Stimulated activated CD8-positive, alpha-beta memory T cell treated with anti-CD3 and anti-CD28 coated beads, Interleukin-4, amount 100 ng/mL, for 1 hour (primary cell): ENCODE measurements at places on chromosomes 3 and 15.
A peak's percentile ranks its signal among the peaks of the same experiment; 100 is the strongest.

GRCh38 chr3:24182756-24183155 is 237.7 kb downstream of the NR1D2 start:
- no peak for DNase-seq

GRCh38 chr3:81308306-81308705 is 453.1 kb downstream of the GBE1 start:
- DNase-seq = no peak

- no peak for DNase-seq
Measured at GRCh38 chr15:28219116-28219515, 102.9 kb downstream of the HERC2 start.

DNA sequence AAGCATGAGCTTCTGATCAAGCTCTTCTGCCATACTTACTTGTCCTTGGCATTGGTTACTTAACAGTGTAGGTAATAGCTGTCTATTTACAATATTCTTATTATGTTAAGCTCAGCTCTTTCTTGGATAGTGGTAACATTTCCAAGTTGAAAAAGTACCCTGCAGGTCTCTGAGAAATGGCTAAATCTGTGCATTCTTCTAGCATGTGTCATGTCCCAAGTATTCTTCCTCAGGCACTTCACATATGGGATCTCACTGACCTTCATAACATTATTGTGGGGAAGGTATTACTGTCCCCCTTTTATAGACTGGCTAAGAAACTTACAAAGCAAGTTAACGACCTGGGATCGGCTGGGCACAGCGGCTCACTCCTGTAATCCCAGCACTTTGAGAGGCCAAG is 236.1 kb downstream of the RORA start:
- no peak for DNase-seq

DNA sequence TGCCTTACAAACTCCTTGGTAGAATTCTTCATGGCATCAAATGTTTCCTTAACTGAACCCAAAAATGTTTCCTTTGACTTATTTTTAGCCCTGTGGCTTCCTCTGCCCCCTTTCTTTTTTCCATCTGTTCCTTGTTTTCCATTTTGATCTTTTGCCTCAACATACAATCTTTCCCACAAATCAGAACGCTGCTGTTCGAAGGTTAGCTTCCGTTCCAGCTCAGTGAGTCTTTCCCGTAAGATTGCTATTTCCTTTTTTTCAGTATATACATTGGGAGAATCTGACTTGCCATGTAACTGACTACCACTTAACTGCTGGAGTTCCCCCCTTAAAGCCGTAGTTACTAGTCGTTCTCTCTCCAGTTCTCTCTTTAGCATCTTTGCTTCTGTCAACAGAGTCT is 41.2 kb downstream of the PIGB start:
- no peak for DNase-seq

DNA sequence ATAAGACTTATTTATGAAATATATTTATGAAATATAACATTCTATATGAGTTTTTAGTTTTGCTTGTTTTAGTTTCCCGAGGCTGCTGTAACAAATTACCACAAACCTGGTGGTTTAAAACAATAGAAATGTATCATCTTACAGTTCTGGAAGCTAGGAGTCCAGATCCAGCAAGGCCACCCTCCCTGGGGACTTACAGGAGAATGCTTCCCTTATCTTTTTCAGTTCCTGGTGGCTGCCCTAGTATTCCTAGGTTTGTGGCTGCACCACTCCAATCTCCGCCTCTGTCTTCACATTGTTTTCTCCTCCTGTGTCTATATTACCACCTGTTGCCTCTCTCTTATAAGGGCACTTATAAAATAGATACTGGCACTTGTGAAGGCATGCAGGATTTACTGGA is 877.8 kb downstream of the TUSC7 start:
- no peak for DNase-seq

- no peak for DNase-seq
Measured at GRCh38 chr15:59177317-59177660, 29.4 kb upstream of the LDHAL6B start.

GRCh38 chr3:115436767-115437301 is 186.5 kb upstream of the GAP43 start:
- no peak for DNase-seq

- no peak for DNase-seq
Measured at GRCh38 chr3:94259291-94259690, 196.4 kb downstream of the NSUN3 start.

DNA sequence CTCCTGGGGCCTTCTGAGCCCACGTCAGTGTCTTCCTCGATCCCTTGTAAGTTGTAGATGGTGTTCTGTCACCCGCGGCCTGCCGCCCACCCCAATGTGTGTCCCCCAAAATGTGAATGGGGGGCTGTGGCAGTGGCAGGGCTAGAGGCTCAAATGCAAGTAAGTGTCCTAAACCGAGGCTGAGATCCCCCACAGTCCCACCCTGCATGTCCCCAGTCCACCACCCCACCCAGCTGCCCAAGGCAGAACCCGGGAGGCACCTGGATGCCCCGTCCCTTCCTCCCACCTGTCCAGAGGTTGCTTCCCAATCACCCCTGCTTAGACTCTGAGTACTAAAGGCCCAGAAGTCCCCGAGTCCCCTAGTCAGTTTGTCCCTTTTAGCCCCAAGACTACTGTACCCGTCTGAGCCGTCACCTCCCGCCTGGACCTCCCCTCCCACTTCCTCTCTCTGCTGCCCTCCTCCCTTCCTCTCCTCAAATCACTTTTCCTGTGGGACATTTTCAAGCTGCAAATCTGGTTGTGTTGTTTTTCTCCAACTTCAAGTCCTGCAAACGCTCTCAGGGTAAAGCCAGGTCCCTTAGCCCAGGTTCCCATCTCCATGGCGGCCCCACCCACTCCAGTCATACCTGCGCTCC is 11.8 kb upstream of the PLXND1 start:
- DNase-seq = no peak

DNA sequence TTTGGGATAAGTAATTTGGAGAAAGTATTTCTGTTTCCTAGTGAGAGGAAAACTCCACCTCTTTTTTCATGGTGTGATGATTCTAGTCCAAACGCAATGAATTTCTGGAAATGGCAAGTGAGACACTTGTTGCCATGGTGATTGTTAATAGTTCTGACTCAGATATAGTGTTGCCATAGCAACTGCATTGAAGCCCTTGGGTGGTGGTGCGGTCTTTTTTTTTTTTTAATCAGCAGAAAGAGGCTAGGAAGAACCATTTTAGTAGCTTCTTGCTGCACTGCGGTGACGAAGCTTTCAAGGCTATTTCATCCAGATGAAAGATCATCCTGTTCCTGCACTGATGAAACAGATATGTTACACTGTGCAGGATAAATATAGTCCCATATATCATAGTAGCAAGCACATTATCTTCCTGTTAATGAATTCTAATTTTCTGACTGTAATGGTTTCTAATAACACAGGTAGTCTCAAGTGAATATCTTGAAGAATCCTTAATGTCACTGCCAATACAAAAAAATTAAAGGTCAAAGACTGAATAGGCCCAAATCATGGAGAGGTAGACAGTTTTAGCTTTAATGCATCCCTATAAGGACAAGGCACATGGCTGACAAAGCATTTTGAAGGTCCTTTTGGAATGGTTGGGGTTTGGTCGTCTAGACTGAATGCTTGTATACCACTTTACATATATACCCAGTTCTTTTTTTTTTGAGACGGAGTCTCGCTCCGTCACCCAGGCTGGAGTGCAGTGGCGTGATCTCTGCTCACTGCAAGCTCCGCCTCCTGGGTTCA is 125.1 kb upstream of the ZBTB20 start:
- no peak for DNase-seq

DNA sequence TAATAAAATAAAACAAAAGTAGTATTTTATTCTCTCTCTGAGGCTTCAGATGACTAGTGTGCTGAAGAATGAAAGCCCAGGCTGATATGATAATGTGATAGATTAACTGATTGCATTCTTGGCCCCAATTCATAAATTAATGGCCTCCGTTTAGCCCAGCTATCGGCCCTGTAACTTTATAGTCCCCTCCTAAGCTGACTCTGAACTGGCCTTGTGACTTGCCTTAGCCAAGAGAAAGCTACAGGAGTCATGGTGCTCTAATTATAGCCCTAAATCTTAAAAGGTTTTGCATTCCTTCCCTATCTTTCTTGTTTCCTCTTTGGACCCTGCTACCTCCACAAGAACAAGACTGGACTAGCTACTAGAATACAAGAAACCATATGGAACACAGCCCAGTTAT is 123.2 kb upstream of the EPHA3 start:
- DNase-seq = no peak

- DNase-seq = no peak
Measured at GRCh38 chr3:29591579-29591978, 310.7 kb downstream of the RBMS3 start.

DNA sequence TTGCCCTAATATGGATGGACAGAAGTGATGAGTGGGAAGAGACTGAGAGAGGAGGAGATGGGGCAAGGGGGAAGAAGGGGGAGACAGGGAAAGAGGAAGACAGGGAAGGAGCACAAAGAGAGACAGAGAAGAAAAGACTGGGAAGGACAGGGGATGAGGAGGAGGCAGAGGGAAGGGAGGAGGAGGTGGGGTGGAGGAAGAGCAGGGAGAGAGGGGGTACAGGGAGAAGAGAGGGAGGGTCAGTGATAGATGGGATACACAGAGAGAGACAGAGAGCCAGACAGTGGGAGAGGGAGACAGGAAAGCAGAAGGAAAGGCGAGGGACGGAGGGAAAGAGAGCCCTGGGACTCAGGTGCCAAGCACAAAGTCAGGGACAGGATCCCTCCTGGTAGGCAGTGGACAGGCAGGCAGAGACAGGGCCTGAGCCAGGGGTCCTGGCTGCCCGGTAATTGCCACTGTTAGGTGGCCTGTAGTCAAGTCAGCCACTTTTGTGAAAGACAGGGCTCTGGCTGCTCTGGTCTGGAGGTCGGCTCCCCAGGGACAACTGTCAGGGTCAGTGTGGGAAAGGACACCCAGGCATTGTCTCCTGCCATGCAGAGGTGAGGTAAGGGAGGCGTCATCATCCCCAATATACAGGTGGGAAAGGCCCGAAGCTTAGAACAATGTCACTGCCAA is 9.8 kb downstream of the VILL start:
- no peak for DNase-seq

DNA sequence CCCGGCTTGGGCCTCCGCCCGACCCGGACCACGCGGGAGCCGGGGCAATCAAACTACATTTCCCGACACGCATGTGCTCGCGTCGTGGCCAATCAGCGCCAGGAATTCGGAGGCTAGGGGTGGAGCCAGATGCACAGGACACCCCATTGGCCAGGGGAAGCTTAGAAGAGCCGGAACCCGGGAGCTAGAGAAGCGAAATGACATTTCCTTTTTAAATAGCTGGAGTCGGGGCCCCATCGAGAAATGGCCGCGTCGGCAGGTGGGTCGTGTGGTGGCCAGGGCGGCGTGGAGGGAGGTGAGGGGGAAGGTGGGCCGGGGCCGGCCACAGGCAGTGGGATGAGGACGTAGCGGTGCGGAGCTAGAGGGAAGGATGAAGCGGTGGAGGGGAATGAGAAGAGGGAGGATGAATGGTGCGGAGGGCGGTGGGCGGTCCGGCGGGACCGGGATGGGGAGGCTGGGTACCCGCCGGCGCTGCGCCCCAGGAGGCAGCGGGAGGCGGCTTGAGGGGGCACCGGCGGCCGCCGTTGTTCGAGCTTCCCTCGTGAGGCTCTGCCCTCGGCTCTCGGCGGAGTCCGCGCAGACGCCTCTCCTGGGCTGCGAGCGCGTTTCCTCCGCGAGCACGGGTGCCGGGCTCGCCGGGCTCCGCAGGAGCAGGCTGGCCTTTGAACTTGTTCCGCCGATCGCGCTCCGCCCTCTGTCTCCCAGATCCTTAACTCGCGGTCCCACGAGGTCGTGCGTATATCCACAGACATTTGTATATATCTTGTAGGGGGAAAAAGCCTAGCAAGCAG is at the start of gene KBTBD8:
TSS of gene KBTBD8 (plus strand) at position 195 of the 791 bp plus-strand sequence. CDS start at position 244, 49 bp downstream.
- DNase-seq = peak; percentile 89

DNA sequence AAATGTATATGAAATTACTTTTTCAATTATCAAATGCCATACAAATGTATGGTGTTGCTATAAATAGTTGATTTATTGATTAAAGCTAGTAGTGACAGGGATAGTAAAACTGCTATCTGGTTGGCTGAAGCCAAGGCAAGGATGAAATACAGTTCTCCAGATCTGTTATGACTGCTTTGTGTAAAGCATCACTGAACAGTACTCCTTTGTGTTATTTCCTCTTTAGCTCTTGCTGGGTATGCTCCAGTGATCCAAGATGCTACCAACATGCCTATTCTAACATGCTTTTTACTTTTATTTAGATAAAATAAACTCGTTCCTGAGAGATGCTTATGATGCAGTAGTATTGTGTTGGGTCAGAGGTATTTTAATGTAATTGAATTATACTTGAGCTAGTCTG is 12.4 kb upstream of the UBR1 start:
- no peak for DNase-seq

- no peak for DNase-seq
Measured at GRCh38 chr3:30894521-30895251, at the start of gene GADL1. Gene GADL1, minus strand, starts transcription at chr3:30894661. Its CDS starts 47 bp downstream, at chr3:30894614.

DNA sequence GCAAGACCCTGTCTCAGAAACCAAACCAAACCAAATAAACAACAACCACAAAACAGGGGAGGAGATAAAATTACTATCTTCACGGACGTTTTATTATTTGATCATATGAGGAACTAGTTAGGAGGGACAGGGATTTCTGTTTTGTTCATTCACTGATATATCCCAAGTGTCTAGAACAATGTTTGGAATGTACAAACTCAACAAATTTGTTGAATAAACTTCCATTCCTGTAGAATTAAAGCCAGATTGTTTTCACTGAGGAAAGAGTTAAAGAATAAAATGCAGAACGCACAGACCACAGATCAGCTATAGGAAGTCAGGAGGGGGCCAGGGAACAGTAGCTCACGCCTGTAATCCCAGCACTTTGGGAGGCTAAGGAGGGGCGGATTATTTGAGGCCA is 6.5 kb upstream of the STRC start:
- DNase-seq = no peak

DNA sequence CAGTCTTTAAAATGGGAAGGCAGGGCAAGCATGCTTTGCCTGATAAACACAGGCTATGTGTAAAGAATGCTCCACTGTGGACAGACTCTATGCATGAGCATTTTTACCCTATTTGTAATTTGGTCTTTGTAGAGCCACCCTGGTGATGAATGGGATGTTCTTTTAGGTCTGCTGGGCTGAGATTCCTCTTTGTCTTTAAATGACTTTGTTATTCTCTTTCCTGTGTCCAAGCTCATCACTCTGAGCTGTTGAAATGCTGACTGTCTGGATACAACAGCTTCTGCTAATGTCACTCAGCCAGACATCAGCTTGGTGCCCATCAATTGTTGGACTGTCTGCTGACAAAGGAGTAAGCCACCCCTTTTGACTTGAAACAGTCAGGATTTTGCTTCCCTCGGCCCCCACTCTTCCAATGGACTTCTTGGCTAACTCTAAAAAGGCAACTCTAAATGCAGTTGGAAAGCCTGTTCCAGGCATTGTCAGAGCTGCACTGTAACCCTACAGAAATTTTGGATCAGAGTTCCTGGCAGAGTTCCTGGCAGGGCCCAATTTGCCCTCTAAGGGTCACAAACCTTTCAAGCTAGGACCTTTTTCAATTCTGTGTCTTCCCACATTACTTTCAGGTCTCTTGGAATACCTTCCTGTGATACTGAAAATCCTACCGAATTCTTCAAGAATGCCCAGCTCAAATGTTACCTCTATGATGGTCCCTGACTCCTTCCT is 40.5 kb upstream of the EIF1B start:
- DNase-seq = no peak
